Stimulated activated CD4-positive, alpha-beta T cell treated with anti-CD3 and anti-CD28 coated beads, Interleukin-12 subunit alpha, Interleukin-12 subunit beta, amount 100 ng/mL, for 48 hours (primary cell): ENCODE measurements at places on chromosomes 1 and 21.

- DNase-seq: no peak
Observed at GRCh38 chr1:22295856-22296255, 153.0 kb upstream of the WNT4 start.

DNA sequence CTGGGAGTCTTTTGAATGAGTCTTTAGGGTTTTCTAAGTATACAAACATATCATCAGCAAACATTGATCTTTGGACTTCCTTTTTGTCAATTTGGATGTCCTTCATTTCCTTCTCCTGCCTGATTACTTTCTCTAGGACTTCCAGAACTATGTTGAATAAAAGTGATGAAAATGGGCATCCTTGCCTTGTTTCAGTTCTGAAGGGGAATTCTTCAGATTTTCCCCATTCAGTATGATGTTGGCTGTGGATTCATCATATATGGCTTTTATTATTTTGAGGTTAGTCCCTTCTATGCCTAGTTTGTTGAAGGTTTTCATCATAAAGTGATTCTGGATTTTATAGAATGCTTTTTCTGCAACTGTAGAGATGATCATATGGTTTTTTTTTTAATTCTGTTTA lies 42.0 kb downstream of the KMO start:
- DNase-seq: no peak

- no peak for DNase-seq
Observed at GRCh38 chr1:32885676-32886003, 651 bp upstream of the HPCA start.

DNA sequence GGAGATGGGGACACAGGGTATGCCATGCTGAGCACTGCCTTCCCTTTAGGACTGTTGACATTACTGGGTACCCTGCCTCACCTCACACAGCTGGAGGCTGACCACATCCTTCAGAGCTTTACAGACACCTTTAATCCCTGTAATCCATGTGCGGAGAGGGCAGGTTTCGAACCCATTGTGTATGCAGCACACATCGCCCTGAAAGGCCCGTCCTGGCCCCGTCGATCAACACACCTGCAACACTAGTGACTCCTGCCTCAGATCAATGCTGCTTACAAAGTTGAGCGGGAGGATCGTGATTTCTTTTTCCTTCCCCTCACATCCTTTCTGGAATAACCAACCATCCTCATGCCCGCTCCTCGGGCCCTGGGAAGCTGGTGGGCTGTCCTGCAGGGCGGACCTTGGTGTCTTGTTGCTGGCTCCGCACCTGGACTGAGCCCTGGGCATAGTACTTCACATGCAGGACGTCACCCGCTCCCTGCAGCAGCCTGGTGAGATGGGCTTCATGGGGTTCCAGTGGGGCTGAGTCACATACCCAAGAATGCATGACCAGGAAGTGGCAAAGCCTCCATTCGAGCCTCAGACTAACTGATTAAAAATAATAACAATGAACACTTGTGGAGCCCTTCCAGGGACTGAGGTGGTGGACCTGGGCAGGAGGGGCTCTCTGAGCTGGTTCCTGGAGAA lies 403.6 kb downstream of the PTPRU start:
- no peak for DNase-seq

DNA sequence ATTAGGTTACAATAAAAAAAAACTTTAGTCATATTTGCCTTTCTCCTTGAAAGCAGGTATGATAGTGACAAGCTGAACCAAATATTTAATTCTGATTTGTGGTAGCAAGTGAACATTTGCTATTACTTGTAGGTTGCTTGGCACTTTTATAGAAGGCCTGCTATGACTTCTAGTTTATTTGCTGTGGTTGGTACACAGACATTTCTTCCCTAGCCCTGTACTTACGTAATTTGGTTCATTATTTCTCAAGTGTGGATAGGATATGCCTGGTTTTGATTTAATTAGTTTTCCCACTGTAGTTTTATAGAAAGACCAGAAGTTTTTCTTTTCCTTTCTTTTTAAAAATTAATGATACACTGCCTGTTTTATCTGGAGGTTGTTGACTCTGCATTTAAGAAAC lies 55.9 kb downstream of the PPP2R5A start:
- DNase-seq: no peak

DNA sequence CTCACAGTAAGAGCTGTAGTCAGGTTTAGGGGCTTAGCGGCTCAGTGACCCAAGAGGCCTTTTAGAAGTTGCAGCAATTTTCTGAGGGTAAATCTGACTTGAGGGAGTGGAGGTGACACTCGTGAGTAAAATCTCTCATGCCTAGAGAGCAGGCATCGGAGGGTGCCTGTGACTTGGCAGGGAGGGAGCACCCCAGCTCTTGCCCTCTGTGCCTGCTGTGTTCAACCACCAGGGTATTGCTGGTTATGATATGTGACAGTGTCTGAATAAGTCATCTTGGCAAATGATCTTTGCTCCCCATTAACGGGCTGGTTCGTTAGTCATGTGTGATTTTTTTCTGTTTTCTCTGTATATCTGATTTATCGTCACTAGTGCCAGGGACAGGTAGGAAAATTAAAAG lies 5.9 kb downstream of the MAN1C1 start:
- DNase-seq: no peak

DNA sequence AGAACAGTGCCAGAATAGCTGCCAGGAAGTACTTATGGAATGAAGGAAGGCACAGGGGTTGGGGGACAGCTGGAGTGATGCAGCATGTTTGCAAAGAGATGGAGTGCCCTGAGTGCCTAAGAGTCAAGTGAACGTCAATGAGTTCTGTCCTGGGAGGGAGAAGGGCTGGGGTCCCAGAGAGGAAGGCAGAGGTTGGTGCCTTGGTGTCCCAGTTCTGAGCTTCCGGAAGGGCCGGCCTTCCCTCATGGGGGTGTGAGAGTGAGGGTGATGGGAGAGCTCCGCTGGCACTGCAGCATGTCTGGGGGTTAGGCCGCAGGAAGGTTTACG lies 17.6 kb downstream of the NES start:
- DNase-seq: no peak

DNA sequence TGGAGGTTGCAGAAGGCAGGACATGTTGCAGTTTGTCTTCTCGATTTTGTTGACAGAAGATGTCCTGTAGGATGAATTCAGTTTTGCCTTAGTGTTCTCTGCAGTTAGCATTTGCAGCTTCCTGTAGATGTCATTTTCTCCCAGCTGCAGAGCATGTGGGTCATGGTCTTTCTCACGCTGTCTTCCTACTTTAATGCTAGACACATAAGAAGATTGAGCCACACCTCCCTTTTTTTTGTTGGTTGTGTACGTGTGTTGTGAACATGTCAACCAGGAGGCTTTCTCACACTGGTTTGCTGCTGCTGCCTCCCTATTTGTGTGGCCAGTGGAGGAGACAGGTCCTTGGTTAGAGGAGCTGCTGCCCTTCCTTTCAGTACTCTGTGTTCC lies 110.7 kb downstream of the VPS13D start:
- no peak for DNase-seq

GRCh38 chr1:230101556-230101955 lies 34.5 kb downstream of the GALNT2 start:
- DNase-seq: no peak

- no peak for DNase-seq
Observed at GRCh38 chr1:56297904-56298303, 281.5 kb downstream of the PLPP3 start.
